Activated T-cell treated with anti-CD3 and anti-CD28 coated beads, Interleukin-2, amount 50 U/mL, for 72 hours (primary cell): ENCODE measurements at places on chromosomes 16 and 17. TPM values are rescaled to one million over a fixed set of nuclear protein-coding genes. Genes with fewer than 3 reads are reported as not detected.

DNA sequence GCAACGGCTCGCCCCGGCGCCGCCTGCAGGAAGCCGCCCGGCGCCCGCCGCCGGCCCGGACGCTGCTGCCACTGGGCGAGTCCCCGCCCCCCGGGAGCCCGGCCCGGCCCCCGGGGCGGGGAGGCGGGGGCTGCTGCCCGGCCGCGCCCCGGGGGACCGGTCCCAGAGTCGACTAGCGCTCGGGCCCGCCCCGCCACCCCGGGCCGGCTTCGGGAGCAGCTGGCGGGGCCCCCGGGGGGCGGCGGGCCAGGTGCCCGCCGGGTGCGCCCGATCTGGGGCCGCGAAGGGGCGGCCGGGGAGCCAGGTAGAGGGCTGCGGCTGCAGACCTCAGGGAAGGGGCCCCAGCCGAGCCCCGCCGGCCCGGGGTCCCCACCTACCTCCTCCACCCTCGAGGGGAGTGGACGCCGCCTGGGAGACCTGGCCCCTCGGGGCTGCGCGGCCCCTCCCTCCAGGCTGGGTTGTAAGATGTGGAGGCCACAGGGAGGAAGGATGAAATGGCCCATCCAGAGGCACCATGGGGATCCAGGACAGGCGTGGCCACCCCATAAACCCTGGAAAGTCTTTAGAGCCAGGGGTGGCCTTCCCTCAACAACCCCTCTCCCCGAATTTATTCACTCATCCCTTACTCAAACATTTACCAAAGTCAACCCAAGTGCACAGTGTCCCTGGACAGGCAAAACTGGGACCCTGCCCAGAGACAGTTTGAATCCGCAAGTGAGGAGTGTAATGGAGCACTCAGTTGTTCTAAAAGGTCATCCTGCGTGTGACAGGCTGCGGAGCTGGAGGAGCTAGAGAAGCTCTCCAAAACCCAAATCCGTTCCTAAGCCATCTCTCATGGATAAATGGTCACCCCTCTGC, at the start of gene CDYL2:
Gene CDYL2, minus strand, starts transcription at position 73 of the 858 bp plus-strand sequence. CDS start 425 bp downstream, outside the sequence.
- peak; percentile 62 for DNase-seq

Gene GPRC5B
- not detected for total RNA-seq

DNA sequence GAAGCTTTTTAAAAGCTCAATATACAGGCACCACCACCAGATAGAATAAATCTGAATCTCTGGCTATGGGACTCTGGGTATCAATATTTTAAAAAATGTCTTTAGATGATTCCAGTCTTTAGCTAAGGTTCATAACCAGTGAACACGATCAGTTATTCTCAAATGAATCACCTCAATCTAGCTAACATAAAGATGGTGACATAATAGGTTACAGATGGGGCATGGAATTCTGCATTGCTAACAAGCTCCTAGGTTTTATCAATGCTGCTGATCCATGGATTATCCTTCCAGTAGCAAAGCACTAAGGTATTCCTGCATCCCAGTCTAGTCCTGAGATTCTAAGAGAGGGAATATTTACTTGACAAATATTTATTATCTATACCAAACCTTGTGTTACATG, 415.5 kb upstream of the CDH11 start:
- DNase-seq, result no peak

- DNase-seq, result no peak
Observed at GRCh38 chr16:74169687-74170376, 126.8 kb upstream of the PSMD7 start.

Gene CLEC18B
- 2.4 TPM for total RNA-seq

Gene TEKT5
- 0.23 TPM for total RNA-seq

Gene TEKT1
- not detected for total RNA-seq

Gene GRIN2A
- not detected for total RNA-seq

- DNase-seq, result no peak
Observed at GRCh38 chr17:27591986-27592385, 39.0 kb upstream of the LGALS9 start.

DNA sequence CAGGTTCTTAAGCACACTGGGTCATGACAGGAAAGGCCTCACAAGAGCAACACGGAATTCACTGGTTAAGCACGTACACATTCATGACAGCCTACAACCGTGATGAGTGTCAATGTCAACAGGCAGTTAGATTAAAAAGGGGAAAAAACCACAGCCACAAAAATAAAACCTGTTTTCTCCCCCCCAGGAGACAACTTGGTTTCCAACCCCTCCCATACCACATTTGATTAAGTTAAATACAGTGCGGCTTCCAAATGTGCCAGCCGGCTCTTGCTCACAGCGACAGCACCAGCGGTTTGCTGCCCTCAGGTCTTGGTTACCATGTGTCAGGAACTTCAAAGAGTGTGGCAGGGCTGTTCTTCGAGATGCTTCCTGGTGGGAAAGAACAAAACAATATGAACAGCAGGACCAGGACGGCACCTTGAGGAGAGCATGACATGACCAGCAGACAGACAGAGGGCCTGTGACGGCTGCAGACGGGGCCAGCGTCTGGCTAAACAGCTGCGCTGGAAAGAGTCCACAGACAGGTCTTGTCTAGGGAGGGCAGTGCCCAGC, 193.6 kb downstream of the PARN start:
- DNase-seq, result peak; percentile 4

DNA sequence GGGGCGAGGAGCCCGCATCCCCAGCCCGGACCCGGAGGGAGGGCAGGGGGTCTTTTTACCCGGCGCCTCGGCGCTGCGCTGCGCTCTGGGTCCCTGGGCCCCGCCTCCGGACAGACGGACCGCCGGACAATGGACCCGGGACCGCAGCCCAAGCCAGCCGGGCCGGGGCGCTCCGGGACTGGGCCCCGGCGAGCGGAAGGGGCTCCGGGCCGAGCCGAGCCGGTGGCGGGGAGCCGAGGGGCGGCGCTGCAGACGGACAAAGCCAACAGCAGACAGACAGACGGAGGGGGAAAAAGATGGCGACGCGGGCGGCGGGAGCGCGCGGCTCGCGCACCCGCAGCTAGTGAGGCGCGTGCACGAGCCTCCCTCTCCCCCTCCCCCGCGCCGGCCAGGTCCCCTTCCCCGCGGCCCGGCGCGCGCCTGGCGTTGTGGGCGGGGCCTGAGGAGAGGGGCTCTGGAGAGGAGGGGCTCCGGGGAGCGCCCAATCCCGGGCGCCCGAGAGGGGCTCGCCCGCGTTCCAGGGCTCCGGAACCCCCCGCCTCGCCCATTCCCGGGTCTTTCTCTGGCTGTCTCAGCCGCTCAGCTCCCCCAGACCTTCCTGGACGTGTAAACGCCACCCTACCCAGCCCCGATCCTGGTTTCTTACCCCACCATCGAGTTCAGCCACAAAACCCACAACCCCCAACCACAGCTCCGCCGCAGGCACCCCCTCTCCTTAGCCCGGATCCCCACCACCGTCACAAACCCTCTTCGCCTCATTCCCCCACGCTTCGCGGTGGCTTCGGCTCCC, at the start of gene ZNF821:
Gene ZNF821, minus strand, starts transcription at position 334 of the 790 bp plus-strand sequence. CDS start 4,236 bp downstream, outside the sequence.
- peak; percentile 85 for DNase-seq

Gene GPR139
- total RNA-seq, result not detected

DNA sequence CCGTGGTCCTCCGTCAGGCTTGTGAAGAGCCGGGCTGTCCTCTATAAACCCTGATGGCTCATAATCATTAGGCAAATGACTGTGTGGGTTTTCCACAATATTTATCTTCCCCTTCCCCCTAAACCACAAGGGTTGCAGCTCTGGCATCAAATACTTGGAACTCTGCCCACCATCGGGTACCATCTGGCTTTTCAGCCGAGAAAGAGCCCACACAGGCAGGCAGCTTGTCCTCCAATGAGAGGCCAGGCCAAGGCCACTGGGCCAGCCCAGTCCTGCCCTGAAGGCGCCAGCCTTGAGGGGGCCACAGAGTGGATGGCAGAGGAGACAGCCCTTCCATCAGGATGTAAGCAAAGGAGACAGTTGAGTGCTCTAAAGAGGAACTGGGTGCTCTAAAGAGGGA, 31.8 kb upstream of the NAT9 start:
- no peak for DNase-seq

DNA sequence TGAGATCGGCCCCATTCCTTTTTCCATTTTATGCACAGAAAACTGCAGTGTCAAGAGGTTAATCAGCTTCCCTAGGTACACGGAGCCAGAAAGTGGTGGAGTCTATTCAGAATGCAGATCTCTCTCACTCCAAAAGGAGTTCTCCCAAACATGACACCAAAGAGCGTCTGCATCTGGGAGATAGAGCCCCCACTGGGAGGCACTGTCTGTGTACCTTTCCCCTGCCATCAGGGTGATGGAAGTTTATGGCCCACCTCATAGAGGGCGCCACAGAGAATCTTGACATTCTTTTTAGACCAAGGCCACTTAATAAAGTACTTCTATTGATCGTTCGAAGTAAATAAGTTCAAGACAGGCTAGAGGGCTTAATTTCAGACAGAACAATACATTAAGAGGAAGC, 493.7 kb upstream of the ERCC4 start:
- DNase-seq, result no peak

Gene MYH11
- not detected for total RNA-seq

GRCh38 chr17:81277421-81277820, 17.7 kb downstream of the SLC38A10 start:
- no peak for DNase-seq

DNA sequence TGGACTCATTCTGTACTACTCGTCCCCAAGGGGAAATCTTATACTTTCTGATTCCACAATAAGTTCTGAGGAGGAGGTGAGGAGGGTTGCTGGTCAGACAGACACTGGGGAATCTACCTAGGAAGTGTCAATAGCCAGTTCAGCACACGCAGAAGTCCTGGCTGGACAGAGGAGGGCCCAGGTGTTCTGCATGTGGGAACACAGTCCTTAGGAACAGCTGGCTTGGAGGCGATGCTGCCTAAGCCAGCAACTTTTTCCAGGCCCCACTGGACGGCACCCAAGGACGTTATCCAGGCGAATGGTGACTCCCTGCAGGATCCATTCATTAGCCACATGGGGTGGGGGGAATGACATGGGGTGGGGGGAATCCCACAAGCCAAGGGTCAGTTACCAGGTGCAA, 29.9 kb upstream of the WFIKKN2 start:
- DNase-seq, result no peak

DNA sequence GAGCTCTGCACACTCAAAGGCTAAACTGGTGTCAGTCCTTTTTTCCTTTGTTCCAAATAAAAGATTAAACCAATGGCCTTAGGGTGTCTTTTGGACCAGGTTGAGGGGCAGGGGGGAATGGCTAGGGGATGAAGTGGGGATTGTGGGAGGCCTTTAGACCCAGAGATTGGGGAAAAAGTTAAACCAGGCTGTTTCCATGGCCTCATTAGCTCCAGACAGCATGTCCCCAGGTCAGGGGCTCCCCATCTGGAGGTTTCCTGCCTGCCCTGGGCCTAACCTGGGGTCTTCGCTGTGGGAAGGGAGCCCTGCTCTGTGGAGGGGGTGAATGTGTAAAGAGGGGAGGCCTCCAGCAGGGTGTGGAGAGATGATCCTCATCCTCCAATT, 10.3 kb downstream of the FKBP10 start:
- DNase-seq, result no peak

- no peak for DNase-seq
Observed at GRCh38 chr16:21598701-21599121, 666 bp upstream of the METTL9 start.

DNA sequence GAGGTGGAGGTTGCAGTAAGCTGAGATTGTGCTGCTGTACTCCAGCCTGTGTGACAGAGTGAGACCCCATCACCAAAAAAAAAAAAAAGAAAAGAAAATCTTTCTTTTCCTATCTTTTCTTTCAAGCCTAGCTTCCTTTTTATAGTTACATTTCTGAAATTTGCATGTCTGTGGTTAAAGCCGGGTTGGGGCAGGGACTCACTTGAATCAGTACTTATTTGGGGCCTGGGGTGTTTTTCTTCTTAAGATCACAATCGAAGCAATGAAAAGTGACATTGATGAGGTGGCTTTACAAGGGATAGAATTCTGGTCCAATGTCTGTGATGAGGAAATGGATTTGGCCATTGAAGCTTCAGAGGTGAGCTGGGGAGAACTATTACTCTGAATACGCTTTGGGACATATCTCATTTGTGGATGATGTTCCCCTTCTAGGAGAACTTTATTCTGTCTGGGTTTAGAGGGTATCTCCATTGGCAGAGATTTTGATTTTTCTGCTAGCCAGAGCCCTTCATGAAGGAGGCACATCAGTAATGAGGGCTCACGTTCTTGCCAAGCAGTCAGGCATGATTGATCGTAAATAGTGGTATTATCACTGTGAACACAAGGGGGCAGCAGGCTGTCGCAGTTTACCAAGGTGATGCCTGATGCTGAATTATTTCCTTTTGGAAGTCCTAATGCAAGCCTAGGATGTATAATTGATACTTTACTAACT, 14.3 kb downstream of the KPNB1 start:
- peak; percentile 61 for DNase-seq

- DNase-seq, result peak; percentile 37
Observed at GRCh38 chr17:19021622-19022083, 17.1 kb upstream of the FAM83G start.

Gene ABAT
- total RNA-seq, result 11.1 TPM

Gene ATP1B2
- 0.30 TPM for total RNA-seq

Gene MSLN
- total RNA-seq, result not detected

Gene TAT
- not detected for total RNA-seq

DNA sequence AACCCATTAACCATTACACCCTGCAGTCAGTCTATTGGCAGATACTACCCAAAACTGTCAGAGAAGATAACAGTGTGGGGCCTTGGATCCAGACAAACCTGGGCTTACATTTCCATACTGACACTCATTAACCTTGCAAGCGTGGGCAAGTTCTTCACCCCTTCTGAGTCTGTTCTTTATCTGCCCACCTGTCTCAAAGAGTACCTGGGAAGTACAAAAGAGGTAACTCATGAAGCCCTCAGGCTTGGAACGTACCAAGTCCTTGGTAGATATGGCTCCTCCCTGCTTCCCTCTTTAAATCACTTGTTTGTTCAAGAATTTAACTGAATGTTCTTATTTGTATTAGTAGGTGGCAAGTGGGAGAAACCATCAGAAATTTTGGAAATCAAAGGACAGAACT, 2.5 kb upstream of the IGSF6 start:
- DNase-seq, result no peak

DNA sequence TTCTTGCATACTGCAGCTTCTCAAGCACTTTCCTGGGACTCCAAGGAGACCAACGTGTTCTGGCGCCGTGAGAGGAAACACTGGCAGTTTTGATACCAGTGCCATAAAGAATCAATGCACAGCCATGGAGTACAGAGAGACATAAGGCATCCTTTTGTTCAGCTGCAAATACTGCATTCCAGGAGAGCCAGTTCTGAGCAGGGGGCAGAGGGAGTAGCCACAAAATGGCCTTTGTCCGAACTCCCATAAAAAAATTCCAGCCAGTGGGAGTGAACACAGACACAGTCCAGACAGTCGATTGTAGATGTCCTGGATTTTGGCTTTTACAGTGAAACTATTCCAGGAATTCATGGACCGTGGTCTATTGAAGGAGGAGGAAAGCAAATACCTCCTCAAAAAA, 36.2 kb upstream of the TEKT3 start:
- DNase-seq, result no peak
